Endothelial cell of umbilical vein (primary cell): ENCODE measurements at places on chromosomes 7 and 10. TPM values are rescaled to one million over a fixed set of nuclear protein-coding genes. Genes with fewer than 3 reads are reported as not detected.
A peak's percentile ranks its signal among the peaks of the same experiment; 100 is the strongest.

DNA sequence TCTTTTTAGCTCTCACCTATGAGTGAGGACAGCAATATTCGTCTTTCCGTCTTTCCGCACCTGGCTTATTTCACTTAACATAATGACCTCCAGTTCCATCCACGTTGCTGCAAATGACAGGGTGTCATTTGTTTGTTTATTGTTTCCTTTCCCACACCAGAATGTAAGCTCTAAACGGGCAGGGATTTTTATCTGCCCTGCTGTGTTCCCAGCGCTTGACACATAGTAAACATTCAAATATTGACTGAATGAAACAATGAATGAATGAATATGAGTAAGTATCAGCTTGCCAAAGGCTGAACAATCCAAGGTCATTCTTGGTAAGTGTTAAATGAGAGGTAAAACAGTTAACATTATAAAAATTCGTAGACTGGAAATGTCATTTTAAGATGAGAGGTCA lies 12.8 kb downstream of the SH3PXD2A start:
- no peak for DNase-seq

GRCh38 chr7:33062023-33062781 lies at the start of gene NT5C3A:
NT5C3A (minus strand) TSS chr7:33062776; CDS start chr7:33062705, 71 bp downstream.
- DNase-seq, result peak; percentile 48

DNA sequence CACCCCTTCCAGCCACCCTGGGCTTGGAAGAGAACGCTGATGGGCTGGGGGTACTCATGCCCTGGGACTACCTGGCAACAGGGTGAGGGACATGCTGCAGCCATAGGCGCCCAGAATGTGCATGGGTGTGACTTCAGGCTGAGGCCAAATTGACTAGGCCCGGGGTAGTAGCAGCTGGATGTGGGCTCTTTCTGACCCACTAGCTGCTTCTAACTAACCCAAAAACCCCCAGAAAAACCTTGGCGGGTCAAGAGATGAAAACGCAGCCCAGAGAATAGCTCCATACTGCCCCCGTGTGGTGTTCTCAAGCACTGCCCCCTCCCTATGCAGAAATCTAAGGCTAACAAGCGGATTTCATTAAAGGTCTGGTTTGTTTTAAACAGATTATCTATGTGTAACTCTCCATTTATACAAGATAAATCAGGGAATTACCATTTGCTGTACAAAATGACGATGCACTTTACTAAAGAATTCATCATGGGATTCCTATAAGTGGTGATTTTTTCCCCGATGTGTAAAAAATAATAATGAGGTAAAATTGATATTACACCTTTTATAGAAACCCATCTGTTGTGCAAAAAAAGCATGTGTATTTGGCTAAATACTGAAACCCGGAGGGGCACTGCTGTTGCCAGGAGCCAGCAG lies 4.2 kb downstream of the SMARCD3 start:
- peak; percentile 61 for DNase-seq

DNA sequence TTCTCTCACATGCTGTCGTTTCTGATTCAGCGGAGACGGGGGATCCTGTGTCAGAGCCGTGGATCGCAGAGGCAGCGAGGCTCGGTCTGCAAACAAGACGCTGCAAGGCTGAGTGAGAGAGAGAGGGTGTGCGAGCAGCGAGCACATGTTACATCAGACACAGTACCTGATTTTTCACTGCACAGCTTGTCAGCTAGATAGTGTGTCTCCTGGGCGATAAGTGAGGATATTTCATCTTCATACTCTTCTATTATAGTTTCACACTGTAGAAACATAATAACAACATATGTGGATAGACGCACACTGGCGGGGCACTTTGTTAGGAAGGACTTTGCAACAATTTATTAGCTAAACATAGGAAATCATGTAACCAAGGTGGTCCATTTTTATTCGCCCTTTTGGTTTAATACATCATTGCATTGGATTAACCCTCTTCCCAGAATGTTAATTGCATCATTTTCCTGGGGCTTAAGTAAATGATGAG lies 39.5 kb downstream of the CNPY1 start:
- DNase-seq, result no peak

DNA sequence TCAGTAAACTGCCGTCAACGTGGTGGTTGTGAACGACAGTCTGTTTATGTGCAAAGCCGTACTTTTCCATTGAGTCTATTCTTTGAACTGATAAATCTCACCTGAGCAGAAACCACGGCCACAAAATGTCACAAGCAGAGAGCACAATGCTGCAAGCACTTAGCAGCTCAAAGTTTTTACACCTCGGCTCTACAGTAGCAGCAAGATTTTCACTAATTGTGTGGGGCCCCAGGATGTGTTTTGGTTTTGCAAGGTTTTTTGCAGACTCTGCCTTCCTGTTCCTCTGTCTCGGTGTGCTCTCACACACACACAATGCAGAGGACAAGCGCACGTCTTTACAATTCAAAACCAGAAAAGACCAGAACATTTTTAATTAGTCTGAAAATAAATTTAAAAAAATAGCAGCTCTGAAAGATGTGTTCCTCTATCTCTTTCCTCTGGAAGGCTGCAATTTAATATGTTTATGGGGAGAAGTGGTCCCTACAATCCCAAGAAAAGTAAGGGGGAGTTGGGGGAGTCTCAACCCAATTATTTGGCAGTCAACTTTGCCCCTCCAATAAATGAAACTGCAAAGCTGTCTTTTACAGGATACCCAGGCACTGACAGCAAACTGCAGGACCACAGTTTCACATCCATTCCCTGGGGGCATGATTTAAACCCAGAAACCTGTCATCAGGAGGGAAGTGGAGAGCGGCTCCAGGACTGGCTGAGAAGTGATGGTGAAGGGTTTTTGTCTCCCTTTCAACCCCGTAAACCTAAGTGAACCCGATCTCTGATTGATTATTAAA lies 73.8 kb upstream of the SFMBT2 start:
- DNase-seq, result no peak

DNA sequence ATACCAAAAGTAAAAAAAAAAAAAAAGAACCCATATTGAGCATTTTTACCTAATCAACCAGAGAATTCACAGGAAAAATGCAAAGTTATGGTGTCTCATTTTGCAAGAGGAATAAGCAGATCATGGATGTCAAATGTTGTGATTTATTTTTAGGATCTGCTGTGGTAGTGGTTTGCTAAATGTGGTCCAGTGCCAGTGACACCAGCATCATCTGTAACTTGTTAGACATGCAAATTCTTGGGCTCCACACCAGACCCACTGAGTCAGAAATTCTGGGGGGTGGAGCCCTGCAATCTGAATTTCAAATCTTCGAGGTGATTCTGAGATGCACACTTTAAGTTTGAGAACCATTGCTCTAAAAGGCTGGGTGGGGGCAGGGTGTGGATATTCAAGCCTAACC lies 30.1 kb upstream of the ZEB1 start:
- no peak for DNase-seq

FXYD4 gene
- total RNA-seq, result not detected in 2 replicates

TRPV5 gene
- not detected in 2 replicates for total RNA-seq

AS3MT gene
- total RNA-seq, result 0.95 TPM in 1 of 2 replicates, not detected in the other

SAMD9 gene
- 5.5 and 6.8 TPM in 2 replicates for total RNA-seq
